ENCODE measurements at places on chromosomes 5 and 9. TPM values are rescaled to one million over a fixed set of nuclear protein-coding genes. Genes with fewer than 3 reads are reported as not detected.

GRCh38 chr9:128001779-128002298, 21.1 kb upstream of the EEIG1 start:
- no peak for DNase-seq

DNA sequence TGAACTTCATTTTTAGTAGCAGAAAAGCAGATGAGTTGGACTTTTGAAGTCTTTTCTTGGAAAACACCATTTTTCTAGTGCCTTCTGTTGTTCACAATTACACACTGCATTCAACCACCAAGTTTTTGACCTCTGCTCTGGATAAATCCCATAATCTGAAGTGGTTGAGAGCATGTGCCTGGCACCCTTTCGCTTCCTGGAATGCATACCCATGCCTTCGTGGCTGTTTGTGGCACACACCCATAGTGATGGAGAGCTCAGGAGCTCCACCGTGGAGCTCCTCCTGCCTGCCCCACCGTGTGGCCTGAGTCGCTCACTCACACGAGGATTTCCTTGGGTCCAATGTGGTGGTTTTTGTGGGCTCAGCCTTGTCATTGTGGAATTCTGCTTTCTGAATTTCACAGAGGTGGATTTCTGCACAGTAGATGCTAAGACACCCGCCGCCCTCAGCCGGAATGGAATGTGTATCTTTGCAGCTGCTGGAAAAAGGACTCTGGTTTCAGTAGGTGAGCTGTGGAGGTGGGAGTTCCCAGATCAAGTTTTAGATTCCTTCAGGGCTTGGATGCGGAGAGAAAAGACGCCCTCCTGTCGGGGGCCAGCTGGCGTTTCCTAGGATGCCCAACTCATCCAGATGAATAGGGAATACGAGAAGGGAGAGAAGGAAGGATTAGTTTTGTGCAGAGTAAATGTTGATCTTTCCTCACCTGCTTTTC, 500.4 kb downstream of the IRX1 start:
- DNase-seq = no peak

GRCh38 chr5:69000216-69000919, 93.4 kb upstream of the SLC30A5 start:
- no peak for DNase-seq

Gene PAPPA
- total RNA-seq = 12.9 TPM

Data from omental fat pad (tissue), 4 donors.